Dorsolateral prefrontal cortex (tissue), 122 donors: ENCODE measurements at places on chromosomes 5 and 9. TPM values are rescaled to one million over a fixed set of nuclear protein-coding genes. Genes with fewer than 3 reads are reported as not detected.

GRCh38 chr9:6944896-6945295 lies 187.1 kb downstream of the KDM4C start:
- no peak for DNase-seq

DNA sequence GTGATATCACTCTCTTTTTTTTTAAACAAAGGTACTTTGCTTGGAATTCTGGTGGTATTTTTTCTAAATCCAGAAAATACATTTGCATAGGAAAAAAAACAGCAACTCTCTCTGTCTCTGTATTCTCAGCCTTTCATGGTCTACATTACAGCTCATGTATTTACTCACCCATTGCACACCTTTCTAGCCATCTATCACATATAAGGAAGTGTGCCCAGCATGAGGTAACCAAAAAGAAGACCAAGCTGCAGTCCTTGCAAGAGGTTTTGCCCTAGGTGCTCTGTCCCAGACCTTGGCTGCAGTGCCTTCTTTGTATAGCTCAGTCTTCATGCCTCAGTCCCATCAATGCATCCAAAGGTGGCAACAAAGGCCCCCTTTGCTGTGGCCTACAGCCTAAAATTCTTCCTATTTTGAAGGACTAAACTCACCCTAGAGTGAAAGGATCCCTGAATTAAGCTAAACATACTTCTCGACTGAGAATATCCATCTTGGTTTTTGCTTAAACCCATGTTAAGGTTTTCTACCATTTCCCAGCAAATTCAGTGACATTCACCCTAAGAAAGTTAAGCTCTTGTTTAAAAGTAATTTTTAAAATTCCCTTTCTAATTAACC lies 446.4 kb downstream of the KIF4B start:
- DNase-seq: no peak

DNA sequence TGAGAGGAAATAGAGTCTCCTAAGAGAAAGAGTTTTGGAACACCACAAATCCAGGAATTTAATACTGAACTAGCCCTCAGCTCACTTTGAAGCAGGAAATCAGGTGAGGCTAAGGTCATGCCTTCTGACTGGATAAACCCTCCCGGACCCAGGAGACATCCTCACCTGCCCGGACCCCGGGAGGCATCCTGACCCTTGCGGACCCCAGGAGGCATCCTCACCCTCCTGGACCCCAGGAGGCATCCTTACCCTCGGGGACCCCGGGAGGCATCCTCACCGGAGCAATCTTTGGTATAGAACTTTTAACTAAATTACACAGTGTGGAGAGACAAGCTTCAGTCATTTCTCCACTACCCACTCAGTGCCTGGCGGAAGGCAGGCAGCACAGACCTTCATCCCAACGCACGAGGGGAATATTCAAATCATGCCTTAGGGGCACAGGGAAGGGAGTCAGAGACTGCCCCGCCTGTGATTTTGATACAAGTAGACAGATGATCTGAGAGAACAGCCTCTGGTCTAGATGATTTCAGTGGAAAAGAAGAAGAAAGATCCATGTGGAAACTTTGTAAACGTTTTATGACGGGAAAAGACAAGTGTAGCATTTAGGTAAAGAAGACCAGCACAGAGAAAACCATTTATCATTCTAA lies 21.3 kb downstream of the STXBP1 start:
- no peak for DNase-seq

DNA sequence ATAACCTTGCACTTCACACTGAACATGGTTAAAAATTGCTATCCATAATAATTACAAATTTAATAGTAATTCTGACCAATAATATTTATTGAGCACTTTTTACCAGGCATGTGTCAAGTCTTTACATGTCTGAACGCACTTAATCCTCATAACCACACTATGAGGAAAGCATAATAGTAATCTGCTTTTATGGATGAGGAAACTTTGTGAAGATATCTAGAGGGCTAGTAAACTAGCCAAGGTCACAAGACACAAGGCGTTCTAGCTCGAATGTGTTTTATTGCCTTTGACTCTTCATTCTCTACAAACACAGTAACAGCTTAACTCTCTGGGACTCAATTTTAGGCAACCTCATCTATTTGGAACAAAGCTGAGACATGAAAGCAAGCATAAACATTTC lies 205.1 kb downstream of the ARHGEF28 start:
- DNase-seq: no peak

DNA sequence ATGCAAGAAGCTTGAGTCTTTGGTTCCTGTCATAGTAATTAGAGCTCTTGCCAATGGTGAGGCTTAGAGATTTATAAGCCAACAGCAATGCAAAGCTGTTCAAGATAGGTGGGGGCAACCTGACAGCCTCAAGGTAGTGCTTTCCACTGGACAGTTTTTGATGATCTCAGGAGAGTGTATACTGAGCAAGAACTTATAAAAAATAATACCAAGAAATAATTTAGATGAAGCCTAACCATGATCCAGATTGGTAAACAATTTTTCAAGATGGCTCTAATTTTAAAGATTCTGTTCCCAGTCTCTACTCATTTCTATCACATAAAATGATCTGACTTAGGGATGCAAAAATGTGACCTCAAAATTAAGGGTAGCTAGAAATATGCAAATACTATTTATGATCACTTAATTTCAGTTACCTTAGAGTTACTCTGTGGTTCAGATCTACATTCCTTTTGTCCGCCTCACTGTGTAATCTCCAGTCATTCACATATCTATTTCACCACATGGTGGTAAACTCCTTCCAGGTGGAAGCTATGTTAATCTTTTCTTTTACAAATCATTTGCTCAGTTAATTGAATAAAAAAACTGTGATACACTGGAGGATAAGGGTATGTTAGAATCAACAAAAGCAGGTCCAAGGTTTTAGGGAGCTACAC lies 1228.0 kb upstream of the C9orf72 start:
- DNase-seq: no peak

DNA sequence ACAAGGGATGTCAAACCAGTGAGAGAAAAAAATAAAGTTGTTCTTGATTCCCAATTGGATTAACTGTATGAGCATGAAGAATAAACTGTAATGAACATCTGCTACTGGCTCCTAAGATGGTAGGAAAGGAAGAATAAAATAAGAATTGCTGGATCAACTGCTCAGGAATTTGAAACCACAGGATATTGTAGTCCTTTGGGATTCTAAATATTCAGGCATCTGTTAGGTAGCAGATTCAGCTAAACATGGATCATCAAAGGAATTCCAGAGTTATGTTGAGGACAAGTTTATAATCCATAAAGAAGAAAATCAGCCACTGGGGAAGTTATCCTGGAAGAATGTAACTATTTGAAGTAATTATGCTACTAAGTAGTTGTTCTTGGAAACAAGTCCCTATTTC lies 65.8 kb downstream of the ISL1 start:
- no peak for DNase-seq

- no peak for DNase-seq
These were observed 167.2 kb downstream of the C9orf50 start for GRCh38 chr9:129453734-129454133.

DNA sequence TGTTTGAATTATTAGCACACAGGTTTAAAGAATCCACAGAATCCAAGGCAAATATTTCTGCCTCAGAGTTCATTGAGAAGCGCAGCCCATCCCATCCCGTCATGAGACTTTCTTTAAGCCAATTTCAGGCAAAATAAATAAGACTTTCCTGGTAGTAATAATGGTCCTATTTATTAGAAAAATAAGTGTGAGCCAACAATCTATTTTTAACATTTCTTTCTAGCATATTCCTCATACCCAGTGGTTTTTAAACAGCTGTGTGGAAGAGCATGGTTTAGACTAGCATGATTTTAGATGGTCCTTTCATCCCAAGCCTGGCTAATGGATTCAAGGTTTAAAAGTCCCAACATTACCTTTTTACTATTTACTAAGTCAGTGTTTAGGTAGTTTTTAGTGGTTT lies 125.8 kb downstream of the SCAMP1 start:
- no peak for DNase-seq

DNA sequence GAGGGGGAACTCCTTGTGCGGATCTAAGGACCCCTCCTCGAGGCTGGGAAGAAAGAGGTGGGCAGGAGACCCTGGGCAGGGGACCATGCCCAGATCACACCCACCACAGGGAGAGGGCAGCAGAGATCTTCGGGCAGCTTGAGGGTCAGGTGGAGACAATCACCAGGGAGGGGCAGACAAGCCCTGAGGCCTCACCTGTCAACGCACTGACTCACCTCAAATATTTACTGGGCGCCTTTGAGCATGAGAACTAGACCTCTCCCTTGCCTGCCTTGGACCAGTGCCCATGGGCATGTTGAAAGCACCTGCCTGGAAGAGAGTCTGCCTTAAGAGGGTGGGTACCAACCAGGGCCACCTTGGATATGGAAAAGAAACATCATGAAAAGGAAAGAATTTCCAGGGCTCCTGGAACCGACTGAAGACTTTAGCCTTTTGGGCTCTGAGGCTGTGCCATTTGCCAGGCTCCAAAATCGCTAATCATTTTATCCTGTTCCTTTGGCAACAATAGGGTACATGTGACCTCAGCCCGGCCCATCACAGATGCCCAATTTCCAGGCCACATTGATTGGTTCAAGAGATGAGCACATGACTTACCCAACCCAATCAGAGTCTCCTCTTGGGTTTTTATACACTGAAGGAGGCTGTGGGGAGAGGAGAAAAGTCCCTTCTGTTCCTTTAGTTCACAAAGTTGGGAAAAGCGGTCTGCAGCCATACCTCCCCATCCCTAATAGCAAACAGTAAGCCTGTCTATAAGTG lies 10.4 kb upstream of the SPINK4 start:
- DNase-seq: no peak

GRCh38 chr5:117588611-117589010 lies 1014.0 kb upstream of the SEMA6A start:
- no peak for DNase-seq

- no peak for DNase-seq
These were observed 150.3 kb downstream of the PIK3R1 start for GRCh38 chr5:68365889-68366288.

GRCh38 chr9:137245450-137246421 lies 4.6 kb downstream of the TUBB4B start:
- no peak for DNase-seq

GRCh38 chr9:71479621-71480020 lies 288.7 kb downstream of the CEMIP2 start:
- no peak for DNase-seq

GRCh38 chr5:43037636-43038495 lies 2.3 kb downstream of the ANXA2R start:
- no peak for DNase-seq

DNA sequence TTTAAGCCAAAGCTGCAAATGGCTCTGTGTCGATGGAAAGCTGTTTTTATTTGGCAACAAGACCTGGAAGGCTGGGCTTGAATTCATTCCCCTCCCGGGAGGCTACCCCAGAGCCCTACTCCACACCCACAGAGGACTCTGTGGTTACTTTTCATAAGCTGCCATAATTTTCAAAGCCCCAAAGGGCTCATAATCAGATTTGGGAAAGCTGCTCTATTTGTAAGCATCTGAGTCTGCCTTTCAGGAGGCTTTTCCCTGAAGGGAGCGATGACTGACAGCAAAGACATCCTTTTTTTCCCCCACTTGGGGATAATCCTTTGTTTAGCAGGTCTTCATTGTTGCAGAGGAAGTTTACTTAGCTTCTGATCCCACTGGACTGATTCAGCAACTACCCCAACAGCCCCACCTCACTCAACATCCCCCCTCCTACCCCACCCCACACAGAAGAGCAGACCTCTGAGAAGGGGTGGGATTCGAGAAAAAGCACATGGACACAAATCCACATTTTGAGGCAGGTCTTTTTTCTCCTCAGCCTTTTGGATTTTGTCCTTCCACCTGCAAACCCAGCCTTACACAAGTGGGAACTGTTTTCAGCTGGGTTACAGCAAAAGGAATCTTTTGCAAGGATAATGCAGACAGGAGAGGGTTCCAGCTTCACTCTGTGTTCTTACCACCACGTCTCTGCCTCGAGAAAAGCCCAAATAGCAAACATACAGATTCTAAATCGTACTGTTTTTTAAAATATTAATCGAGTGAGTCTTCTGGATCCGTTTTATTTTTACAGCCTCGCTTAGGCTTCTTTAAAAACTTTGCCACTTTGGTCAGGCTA lies 244.4 kb upstream of the TUT7 start:
- no peak for DNase-seq

DNA sequence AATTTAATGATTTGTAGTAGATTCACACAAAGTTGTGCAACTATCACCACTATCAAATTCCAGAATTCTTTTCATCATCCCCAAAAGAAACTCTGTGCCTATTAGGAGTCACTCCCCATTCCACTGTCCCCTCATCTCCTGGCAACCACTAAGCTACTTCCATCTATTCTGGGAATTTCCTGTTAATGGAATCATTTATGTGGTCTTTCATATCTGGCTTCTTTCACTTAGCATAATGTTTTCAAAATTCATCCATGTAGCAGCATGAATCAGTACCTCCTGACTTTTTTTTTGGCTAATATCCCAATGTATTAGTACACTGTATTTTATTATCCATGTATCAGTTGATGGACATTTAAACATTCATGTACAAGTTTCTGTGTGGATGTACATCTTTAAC lies 157.6 kb downstream of the TTC39B start:
- no peak for DNase-seq

DNA sequence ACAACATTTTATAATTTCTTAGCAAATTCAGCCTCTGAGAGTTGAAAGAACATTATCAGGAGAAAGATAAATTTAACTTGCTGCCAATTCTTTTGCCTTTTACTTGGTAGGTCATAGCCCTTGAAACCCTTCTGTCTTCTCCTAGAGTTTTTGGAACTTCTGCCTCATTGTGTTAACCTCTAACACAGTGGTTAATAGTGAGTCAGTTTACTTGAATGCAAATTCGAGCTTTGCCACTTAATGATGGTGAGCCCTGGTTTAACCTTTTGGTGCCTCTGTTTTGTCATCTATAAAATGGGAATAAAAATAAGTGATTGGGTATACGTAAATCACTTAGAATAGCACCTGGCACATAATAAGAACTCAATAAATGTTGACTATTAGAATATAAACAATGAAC lies 1.8 kb upstream of the INIP start:
- no peak for DNase-seq

DNA sequence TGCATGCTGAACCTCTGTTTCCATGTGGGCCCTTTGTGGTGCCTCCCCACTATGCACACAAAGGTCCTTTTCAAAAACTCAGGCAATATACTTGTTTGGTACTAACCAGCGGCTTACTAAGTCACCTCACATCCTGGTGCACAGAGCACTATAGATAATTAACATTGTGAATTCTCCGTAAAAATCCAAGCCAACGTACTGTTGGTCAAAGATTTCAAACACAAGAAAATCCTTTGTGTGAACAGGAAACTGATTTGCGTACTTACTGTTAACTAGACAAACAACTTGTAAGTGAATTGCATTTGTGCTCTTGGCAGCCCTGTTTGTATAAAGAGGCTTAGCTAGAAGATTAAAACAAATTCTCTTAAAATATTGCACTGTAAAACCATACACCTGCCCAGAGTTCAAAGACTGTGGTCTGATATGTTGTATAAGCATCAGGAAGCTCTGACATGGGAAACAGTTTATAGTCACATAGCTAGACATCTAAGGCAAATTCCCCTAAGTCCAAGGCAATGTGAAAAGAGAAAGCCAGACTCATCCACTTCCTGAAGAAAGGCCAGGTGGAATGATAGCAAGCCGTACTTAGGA lies 125.0 kb upstream of the SLC12A2 start:
- DNase-seq: no peak

The FOXD4L5 gene
- total RNA-seq: 1.3 TPM

The DNM1 gene
- 642 TPM for total RNA-seq

The DHX29 gene
- total RNA-seq: 20.0 TPM
